Activated T-cell treated with anti-CD3 and anti-CD28 coated beads for 1 hour (primary cell): ENCODE measurements at places on chromosomes 1 and 21.

DNA sequence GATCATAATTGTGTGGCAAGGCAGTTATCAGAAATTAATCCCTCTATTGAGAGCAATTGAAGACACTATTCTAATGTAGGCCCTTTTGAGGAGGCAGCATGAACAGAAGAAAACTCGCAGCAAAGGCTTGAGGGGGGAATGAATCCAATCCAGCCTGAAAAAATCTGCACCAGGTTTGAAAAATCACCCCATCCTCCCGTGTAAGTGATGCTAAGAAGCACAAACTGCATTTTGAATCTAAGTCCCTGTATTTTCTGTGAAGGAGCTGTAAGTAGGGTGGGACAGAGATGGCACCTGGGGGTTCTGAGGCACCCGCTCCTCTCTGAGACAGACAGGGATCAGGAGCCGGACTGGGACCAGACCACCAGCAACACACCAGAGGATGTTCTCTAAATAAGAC, at the start of gene CRB1:
TSS of gene CRB1 (plus strand) at position 241 of the 400 bp plus-strand sequence. CDS start 161 bp downstream, outside the sequence.
- no peak for DNase-seq

GRCh38 chr21:37365517-37366481, 774 bp upstream of the DYRK1A start:
- DNase-seq: peak; percentile 49

DNA sequence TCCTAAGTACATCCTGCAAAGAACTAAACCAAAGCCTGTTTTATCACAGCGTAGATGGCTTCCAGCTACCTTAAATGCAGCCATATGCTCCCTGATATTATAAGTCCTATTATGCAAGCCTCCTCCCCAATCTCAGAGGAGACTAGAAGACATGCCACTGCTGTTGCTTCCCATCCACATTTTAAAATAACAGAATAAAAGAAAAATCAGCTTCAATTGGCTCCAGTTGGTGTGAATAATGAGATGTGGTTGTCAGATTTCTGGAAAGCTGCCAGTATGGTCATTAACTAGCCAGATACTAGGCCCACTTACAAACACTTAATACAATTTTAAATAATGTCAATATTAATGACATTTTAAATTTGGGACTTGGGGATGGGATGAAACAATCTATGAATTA, 25.7 kb downstream of the WARS2 start:
- no peak for DNase-seq

DNA sequence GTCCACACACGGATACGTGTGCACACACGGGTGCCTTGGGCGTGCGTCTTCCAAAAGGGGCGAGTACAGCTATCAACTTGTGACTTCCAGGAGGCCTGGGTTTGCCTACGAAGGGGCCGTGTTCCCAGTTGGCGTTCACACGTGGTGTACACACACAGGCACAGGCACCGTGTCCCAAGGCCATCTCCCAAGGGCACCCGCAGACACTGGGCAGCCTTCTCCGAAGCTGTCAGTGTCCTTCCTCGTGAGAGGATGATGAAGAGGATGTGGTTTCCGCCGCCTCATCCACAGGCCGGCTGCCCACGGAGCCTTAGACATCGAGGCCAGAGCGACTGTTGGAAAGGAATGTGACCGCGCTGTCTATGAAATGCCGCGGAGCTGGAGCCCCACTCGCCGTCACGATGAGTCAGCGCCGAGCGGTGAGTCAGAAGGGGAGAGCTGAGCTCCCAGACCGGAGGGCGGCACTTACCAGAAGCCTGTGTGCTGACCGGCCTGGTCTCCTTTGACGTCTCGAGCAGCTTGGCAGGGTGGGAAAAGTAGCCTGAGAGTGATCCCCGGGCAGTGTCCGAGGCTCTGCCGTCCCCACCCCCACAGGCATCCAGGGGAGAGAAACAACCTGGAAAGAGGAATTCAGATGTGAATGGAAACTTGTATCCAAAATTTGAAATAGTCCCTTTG, 141.4 kb upstream of the ARHGEF16 start:
- peak; percentile 10 for DNase-seq

- DNase-seq: no peak
Measured at GRCh38 chr1:98286656-98287055, 365.8 kb upstream of the DPYD start.

DNA sequence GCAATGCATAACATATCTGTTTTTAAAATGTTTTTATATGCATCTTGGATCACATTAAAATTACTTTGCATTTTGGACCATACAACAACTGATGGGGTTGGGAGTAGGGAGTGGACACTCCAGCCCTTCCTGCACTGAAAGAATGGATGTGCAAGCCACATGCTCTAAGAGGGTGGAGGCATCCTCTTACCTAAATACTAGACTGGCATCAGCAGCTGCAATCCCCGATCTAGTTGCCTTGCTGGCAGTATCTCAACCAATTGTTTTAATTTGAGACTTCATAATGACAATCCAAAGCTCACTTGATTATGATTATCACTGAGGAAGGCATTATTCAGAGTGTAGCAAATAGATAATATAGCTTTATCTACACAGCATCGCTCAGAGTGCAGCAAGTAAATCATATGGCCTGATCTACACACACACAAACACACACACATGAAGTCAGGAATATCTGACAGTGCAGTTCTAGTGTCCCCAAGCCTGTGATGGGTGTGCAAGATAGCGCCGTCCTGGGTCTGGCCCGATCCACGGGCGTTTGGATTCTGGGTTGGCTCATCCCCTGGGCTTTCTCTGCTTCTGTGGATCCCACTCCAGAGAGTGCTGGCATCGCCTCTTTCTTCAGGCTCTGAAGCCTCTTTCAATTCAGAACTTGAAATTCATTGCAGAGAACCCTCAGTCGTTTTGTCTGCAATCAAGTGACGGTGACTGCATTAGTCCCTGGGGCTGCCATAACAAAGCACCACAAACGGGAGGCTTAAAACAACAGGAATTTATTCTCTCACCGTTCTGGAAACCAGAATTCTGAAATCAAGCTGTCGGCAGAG, 181.3 kb downstream of the ETS2 start:
- DNase-seq: no peak

DNA sequence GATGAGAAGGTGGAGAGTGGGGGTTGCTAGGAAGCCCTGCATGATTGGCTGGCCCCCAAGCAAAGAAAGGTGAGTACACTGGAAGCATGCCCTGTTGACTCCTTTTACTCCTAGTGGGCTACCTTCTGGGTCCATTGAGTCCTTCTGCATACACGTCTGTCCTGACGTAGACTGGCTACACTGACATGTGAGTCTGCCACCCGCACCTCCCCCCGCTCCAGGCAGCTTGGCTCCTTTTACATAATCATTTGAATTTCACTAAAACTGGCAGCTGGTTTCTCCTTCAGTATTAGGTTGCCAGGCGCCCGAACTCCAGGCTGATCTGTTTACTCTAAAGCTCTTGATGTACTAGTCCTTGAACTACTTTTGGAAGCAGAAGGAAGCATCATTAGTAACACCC, 8.7 kb downstream of the MRPS21 start:
- no peak for DNase-seq

GRCh38 chr1:113835686-113836290, 23.5 kb upstream of the RSBN1 start:
- no peak for DNase-seq

GRCh38 chr1:12296623-12297022, 66.8 kb downstream of the VPS13D start:
- DNase-seq: no peak

- DNase-seq: no peak
Measured at GRCh38 chr1:229381234-229381633, 38.4 kb upstream of the CCSAP start.

GRCh38 chr1:3651930-3652547, at the start of gene TP73:
TSS of gene TP73 (plus strand) at chr1:3652516. CDS start at chr1:3682366, 29,850 bp downstream.
- no peak for DNase-seq

- no peak for DNase-seq
Measured at GRCh38 chr1:150909585-150910180, 16.5 kb upstream of the SETDB1 start.

DNA sequence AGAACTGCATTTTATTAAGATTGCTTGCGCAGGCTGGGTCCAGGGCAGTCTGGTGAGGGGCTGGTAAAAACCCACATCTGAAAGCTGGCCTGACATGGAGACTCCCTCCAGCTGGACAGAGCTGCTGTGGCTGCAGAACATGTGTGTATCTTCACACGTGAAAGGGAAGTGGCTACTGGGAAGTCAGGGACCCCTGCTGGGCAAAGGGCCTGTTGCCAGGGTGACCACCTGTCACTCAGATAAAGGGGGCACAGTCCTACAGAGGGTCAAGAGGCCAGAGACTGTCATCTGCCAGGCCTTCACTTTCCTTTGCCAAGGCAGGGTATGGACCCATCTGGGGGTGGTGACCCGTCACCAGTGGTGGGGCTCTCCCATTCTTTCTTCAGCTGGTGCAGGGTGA, 17.5 kb downstream of the NKAIN1 start:
- DNase-seq: no peak

DNA sequence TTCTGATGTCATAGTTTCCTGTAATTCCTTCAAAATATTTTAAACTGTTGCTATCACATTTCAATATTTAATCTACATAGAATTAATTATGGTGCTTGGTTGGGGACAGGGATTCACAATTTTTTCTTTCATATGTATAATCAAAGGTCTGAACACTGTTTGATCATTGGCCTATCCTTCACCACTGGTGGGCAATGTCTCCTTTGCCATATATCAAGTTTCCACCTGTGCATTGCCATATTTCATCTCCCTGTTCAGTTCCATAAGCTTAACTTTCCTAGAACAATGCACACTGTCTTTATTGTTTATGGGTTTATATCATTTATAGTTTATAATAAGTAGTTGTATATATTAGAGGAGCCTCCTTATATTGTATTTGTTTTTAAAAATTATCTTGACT, 374.9 kb upstream of the PTBP2 start:
- DNase-seq: no peak

DNA sequence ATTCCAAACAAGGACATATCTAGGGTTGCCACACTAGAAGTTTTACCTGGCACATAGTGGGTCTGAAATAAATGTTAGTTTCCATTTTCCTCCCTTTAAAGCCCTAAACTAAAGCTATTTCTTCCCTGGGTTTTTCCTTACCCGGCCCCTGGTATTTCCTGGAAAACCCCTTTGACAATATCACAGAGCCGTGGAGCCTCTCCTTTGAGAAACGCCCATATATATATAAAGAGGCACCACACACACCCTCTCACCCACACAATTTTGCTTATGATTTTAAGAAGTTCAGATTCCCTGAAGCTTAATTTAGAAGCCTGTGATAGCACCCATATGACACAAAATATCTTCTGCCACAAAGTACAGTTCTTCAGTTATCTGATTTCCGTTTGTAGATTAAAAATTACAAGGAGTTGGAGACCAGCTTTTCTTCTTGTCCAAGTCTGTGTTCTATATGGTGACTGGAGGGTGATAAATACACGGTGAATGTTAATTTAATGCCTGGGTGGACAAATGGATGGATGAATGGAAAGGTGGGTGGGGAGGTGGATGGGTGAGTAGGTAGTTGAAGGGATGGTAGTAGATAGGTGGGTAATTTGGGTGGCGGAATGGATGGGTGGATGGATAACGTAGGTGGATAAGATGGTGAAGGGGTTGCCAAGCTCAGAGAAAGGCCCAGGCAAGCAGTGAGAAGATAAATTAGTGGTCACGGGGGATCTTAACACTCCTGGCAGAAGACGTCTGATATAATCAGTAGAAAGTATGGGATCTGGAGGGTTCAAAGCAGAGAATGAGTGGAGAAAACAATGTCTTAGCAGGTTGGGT, 154.4 kb upstream of the FGGY start:
- no peak for DNase-seq

- DNase-seq: no peak
Measured at GRCh38 chr1:109370712-109371340, 26.9 kb downstream of the SORT1 start.

DNA sequence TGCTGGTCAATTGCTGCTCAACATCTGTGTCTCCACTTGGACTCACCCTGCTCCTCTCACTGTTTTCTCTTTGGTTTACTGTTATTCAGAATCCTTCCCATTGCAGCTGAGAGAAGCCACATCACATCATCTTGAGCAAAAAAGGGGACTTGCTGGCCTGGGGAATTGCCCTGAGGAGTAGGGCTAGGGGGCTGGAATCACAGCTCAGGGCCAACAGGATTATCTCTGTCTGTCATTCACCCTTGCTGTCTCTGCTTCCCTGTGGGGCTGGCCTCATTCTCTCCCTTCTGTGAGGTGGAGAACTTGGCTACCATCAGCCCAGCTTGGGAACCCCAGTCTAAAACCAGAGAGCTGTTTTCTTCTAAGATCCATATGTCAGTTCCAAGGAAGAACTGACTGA, 140.7 kb upstream of the WNT4 start:
- DNase-seq: no peak

DNA sequence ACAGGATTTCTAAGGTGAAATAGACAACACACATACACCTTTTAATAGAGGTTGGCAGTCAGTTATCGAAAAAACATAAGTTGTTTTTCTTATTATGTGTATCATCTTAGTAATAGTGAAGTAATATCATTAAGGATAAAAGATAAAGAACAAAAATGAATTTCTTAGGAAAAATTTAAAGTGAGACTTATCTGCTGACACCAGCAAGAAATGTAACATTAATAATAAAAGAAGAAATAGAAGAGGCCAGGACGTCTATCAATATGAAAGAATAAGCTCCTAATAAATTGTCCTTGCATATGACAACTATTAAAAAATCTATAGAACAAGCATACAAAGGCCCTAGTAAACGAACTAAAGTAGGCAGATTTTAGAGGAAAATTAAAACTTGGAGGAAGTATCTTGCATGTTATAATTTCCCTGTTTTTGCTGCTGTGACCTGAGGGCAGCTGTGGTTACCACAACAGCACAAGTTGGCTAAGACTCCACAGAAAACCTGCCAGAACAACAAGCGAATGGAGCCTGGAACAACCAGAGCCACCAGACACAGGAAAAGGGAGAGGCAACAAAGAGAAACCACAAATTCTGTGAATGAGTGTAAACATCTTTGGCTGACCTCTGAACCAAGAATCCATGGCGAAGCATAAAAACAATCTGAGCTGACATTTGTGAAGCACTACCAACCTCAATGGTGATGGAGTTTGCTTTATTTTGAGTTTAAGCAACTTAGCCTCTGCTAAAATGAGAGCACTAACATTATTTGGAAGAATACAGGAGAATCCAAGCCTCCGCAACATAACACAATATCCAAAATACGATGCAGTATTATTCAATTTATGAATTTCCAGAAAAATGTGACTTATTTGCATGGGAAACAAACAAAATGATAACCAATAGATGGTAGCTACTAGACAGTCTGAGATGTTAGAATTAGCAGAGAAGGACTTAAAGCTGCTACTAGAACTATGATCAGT, 207.5 kb downstream of the KCNT2 start:
- DNase-seq: no peak

- DNase-seq: no peak
Measured at GRCh38 chr1:69494221-69494620, 73.5 kb upstream of the LRRC7 start.

GRCh38 chr1:237287876-237288521, 246.0 kb downstream of the RYR2 start:
- no peak for DNase-seq

GRCh38 chr1:8477166-8477982, 159.5 kb downstream of the SLC45A1 start:
- no peak for DNase-seq

DNA sequence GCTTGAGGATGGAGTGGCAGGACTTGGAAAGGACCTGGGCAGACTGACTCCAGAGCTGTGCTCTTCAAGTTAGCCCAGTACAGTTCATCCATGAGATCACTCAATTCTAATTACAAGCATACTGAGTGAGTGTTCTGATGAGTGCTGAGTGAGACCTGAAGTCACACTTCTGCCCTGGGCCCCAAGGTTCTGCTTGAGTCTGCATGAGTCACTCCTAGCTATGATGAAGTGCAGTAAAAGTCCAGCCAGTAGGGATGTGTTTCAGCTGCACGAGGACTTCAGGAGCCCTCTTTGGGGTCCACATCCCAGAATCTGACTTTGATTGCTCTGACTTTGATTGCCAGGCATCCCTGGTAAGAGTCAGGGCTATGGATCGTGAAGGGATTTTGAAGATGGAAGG, 35.8 kb downstream of the PLEKHA6 start:
- DNase-seq: no peak
